ENCODE measurements at places on chromosomes 4 and X. TPM values are rescaled to one million over a fixed set of nuclear protein-coding genes. Genes with fewer than 3 reads are reported as not detected.

DNA sequence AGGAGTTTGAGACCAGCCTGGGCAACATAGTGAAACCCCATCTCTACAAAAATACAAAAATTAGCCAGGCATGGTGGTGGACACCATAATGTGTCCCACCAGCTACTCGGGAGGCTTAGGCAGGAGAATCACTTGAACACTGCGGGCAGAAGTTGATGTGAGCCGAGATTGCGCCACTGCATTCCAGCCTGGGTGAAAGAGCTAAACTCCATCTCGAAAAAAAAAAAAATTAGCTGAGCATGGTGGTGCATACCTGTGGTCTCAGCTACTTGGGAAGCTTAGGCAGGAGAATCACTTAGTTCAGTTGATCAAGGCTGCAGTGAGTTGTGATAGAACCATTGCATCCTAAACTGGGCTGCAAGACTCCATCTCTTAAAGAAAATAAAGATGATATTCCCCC lies 91.2 kb downstream of the PLS3 start:
- H3K4me3 ChIP-seq, result no peak overlapping the region
- H3K27ac ChIP-seq, result no peak overlapping the region
- no peaks in the 10 kb centered on the region for H3K4me1 ChIP-seq
- H3K36me3 ChIP-seq, result no peaks in the 10 kb centered on the region
- no peak for DNase-seq

DNA sequence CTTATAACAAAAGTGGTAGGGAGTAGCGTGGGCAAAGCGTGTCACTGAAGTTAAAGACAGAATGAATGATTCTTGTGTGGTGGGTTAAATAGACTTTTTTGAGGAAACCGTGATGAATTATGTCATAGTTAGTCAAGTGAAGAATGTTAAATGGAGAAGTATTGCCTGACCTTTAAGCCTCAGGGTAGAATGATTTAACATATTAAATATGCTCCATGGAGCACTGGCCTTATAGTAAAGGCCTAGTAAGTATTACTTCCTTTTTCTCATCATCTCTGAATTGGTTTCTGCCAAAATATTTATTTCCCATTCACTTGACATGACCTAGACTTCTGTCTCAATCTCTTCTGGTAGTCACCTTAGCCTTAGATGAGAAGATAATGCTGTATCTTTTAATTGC lies 23.7 kb downstream of the MAGEB1 start:
- DNase-seq, result no peak
- H3K4me1 ChIP-seq, result no peaks in the 10 kb centered on the region
- H3K4me3 ChIP-seq, result no peak overlapping the region
- H3K36me3 ChIP-seq, result no peaks in the 10 kb centered on the region

DNA sequence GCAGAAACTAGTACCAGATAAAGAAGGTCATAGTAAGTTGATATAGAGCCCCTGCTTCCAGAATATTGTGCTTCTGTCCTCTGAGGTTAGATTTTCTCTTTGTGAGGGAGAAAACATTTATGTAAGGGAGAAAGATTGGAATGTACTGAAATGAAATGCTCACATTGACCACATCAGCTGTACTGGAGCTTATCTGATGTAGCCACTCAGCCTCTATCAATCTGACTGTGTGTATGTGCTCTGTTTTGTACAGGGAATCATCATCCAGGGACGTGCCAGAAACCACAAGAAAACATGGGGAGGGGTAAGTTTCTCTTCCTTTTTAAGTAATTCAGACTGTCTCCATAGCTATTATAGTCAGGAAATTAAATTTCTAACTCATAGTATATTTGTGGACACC lies 56.8 kb downstream of the PRRG1 start:
- 0 out of 3 replicates have a peak, but pooled peaks cover 3% of the 10 kb centered on the region for H3K4me1 ChIP-seq
- H3K36me3 ChIP-seq, result no peaks in the 10 kb centered on the region
- no peak overlapping the region for H3K4me3 ChIP-seq
- no peak for DNase-seq
- no peaks in the 10 kb centered on the region for H3K27me3 ChIP-seq

GRCh38 chr4:70041652-70042286 lies 8.5 kb upstream of the HTN1 start:
- no peak for DNase-seq
- no peak overlapping the region for H3K4me3 ChIP-seq
- H3K36me3 ChIP-seq, result no peaks in the 10 kb centered on the region
- H3K4me1 ChIP-seq, result no peaks in the 10 kb centered on the region

GRCh38 chr4:150354214-150354796 lies 227.6 kb upstream of the MAB21L2 start:
- H3K4me1 ChIP-seq, result no peaks in the 10 kb centered on the region
- no peaks in the 10 kb centered on the region for H3K27me3 ChIP-seq
- no peaks in the 10 kb centered on the region for H3K36me3 ChIP-seq

DNA sequence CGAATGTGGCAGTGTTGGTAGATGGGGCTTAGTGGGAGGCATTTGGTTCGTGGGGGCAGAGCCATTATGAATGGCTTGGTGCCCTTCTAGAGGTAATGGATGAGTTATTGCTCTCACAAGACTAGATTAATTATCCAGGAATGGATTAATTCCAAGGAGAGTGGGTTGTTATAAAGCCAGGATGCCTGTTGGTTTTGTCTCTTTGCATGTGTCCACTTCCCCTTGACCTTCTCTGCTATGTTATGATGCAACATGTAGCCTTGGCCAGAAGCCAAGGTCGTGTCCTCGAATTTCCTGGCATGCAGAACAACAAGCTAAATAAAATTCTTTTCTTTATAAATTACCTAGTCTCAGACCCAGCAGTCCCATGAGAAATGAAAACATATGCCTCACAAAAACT lies 111.2 kb upstream of the PLS3 start:
- no peaks in the 10 kb centered on the region for H3K36me3 ChIP-seq
- H3K27me3 ChIP-seq, result no peaks in the 10 kb centered on the region
- no peak overlapping the region for H3K27ac ChIP-seq
- no peaks in the 10 kb centered on the region for H3K4me1 ChIP-seq
- no peak overlapping the region for H3K4me3 ChIP-seq
- no peak for DNase-seq

DNA sequence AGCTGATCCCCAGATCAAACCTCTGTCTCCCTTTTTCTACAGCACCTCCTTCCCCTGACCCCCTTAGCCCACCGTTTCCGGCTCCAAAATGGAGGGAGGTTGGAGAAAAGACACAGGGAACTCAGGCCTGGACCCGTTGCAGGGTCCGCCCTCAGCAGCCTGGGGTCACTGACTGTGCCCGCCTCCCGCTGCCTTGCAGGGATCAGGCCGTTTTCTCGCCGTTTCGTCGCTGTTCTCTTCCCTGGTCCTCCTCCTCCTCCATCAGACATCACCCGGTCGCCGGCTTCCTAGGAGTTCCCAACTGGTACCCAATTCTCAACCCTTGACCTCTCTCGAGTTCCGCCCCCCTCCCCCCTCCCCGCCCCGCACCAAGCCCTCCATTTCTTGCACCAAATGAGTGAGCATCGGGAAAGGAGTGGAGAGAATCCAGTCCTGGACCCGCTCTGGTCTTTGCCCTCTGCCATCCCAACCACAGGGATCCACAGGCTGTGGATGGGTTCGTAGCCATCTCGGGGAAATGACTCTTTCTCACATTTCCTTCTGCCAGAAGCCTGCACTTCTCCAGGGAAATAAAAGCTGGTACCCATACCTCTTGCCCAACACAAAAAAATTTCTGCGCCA lies 493 bp downstream of the TCEAL5 start:
- no peak for DNase-seq
- H3K4me3 ChIP-seq, result no peak overlapping the region
- no peaks in the 10 kb centered on the region for H3K4me1 ChIP-seq
- no peak overlapping the region for H3K27ac ChIP-seq

DNA sequence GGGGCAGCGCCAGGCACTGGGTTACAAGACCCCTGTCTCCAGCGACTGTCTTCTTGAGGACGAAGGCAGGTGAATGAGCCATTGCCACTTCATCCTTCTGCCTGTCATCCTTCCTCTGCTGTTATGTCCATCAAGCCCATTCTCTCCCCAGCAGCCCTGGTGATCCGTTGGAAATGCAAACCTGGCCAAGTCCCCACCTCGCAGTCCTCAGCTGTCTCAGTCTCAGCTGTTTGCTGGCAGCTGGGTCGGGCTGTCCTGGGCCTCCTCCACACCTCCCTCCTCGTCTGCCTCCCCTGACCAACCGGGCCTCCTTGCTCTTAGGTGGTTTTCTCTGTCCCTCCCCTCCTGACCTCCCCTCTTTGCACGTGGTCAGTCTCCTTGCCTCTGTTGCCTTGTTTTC lies 38.0 kb downstream of the PTTG2 start:
- no peaks in the 10 kb centered on the region for H3K36me3 ChIP-seq
- H3K27me3 ChIP-seq, result peaks cover 12% of the 10 kb centered on the region
- H3K4me3 ChIP-seq, result no peak overlapping the region
- H3K4me1 ChIP-seq, result peaks cover 3% of the 10 kb centered on the region
- no peak for DNase-seq

Gene GPC3
- 0.42 TPM for total RNA-seq

Gene AFP
- total RNA-seq, result 2.9 TPM

Measured in K562 (cell line).